ENCODE measurements at places on chromosomes 11 and 22.

GRCh38 chr22:43170131-43170480, 16.8 kb downstream of the TTLL12 start:
- no peak for DNase-seq

DNA sequence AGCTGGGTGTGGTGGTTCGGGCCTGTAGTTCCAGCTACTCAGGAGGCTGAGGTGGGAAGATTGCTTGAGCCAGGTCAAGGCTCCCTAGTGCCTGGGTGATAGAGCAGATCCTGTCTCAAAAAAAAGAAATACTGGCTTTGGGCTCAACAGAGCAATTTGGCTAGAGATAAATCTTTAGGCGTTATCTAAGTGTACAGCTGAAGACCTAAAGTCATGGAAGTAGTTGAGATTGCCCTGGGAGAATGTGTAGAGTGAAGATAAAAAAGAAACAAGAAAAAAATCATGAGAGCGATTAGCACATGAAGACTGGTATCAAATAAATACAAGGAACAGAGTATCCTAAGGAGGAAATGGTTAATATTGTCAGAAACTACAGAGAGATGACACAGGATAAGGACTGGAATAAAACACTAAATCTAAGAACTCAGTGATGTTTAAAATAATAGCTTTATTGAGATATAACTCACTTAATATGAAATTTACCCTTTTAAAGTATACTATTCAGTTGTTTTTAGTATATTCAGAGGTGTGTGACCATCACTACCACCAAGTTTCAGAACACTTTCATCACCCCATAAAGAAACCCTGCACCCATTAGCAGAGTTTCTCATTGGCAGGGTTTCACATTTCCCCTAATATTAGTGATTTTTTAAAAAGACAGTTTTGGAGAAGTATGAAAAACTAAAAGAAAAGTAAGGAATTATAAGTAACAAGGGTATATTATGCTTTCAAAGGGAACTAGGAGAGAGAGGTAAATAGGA, 20.7 kb downstream of the PIK3C2A start:
- no peak for DNase-seq

- DNase-seq: no peak
Observed at GRCh38 chr11:133508468-133508867, 23.8 kb downstream of the OPCML start.

- DNase-seq: no peak
Observed at GRCh38 chr11:64007160-64007628, 21.0 kb downstream of the OTUB1 start.

DNA sequence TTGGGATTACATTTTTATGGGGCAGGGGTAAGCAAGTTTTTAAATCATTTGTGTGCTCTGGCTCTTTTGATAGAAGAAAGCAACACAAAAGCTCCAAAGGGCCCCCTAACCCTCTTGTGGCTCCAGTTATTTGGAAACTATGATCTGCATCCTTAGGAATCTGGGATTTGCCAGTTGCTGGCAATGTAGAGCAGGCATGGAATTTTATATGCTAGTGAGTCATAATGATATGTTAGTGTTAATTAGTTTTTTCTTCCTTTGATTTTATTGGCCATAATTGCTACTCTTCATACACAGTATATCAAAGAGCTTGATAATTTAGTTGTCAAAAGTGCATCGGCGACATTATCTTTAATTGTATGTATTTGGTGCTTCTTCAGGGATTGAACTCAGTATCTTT, 10.1 kb downstream of the RAG1 start:
- no peak for DNase-seq

GRCh38 chr11:78417175-78417887, at the start of gene GAB2:
Gene GAB2, minus strand, starts transcription at chr11:78417820. Its CDS starts 100 bp downstream, at chr11:78417720.
- no peak for DNase-seq

GRCh38 chr11:71489311-71490043, 36.5 kb downstream of the NADSYN1 start:
- DNase-seq: no peak

All from large intestine (tissue), 12 donors.